Activated CD4-positive, alpha-beta memory T cell treated with anti-CD3 and anti-CD28 coated beads for 36 hours (primary cell): ENCODE measurements at places on chromosomes 2 and 18. TPM values are rescaled to one million over a fixed set of nuclear protein-coding genes. Genes with fewer than 3 reads are reported as not detected.
A peak's percentile ranks its signal among the peaks of the same experiment; 100 is the strongest.

GRCh38 chr2:160294339-160294803 is 94.3 kb upstream of the ITGB6 start:
- DNase-seq = peak; percentile 68
- H3K36me3 ChIP-seq = peaks cover 50% of the 10 kb centered on the region
- H3K27ac ChIP-seq = peak overlapping the region; percentile 18
- H3K4me3 ChIP-seq = no peak overlapping the region
- no peaks in the 10 kb centered on the region for H3K27me3 ChIP-seq
- H3K4me1 ChIP-seq = peaks cover 76% of the 10 kb centered on the region

OBSL1 gene
- total RNA-seq = 0.94 TPM

GRCh38 chr2:194619366-194619765 is 1037.7 kb upstream of the SLC39A10 start:
- no peaks in the 10 kb centered on the region for H3K36me3 ChIP-seq
- no peaks in the 10 kb centered on the region for H3K4me1 ChIP-seq
- no peak overlapping the region for H3K4me3 ChIP-seq
- no peaks in the 10 kb centered on the region for H3K27me3 ChIP-seq

TMEM247 gene
- not detected for total RNA-seq

- H3K4me1 ChIP-seq = peaks cover 21% of the 10 kb centered on the region
- no peak for DNase-seq
- H3K36me3 ChIP-seq = no peaks in the 10 kb centered on the region
- H3K27me3 ChIP-seq = no peaks in the 10 kb centered on the region
Observed at GRCh38 chr2:203694191-203694590, 12.2 kb upstream of the CD28 start.

DNA sequence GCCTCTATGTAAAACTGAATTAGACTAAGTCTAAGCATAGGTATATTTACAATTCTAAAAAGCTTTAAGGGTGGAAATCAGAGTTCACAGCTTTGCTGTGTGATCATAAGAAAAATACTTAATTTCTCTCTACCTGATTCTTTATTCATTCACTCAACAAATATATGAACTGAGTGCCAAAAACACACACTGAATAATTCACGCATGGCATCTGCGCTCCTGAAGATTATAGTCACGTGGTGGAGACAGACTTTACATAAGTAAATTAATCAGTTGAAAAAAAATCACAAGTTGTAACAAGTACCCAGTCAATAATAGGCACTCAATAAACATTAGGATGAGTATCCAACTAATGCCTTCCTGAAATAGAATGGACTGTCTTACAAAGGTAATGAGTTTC is 351.6 kb downstream of the METTL4 start:
- no peaks in the 10 kb centered on the region for H3K4me1 ChIP-seq
- peaks cover 10% of the 10 kb centered on the region for H3K27me3 ChIP-seq
- H3K36me3 ChIP-seq = no peaks in the 10 kb centered on the region

SERPINB4 gene
- total RNA-seq = not detected

GRCh38 chr2:187593697-187594096 is 39.5 kb upstream of the TFPI start:
- H3K27ac ChIP-seq = no peak overlapping the region
- DNase-seq = no peak
- no peaks in the 10 kb centered on the region for H3K27me3 ChIP-seq
- no peaks in the 10 kb centered on the region for H3K4me1 ChIP-seq
- H3K4me3 ChIP-seq = no peak overlapping the region

- peak; percentile 94 for DNase-seq
- peaks cover 30% of the 10 kb centered on the region for H3K4me1 ChIP-seq
- peaks cover 13% of the 10 kb centered on the region for H3K36me3 ChIP-seq
- peak within 1 kb of the TSS; percentile 93 for H3K27ac ChIP-seq
Observed at GRCh38 chr18:26090130-26091046, at the start of gene SS18. Gene SS18, minus strand, starts transcription at chr18:26090613. Its CDS starts 44 bp downstream, at chr18:26090569.

REG3G gene
- not detected for total RNA-seq

IDH1 gene
- 30.9 TPM for total RNA-seq

DNA sequence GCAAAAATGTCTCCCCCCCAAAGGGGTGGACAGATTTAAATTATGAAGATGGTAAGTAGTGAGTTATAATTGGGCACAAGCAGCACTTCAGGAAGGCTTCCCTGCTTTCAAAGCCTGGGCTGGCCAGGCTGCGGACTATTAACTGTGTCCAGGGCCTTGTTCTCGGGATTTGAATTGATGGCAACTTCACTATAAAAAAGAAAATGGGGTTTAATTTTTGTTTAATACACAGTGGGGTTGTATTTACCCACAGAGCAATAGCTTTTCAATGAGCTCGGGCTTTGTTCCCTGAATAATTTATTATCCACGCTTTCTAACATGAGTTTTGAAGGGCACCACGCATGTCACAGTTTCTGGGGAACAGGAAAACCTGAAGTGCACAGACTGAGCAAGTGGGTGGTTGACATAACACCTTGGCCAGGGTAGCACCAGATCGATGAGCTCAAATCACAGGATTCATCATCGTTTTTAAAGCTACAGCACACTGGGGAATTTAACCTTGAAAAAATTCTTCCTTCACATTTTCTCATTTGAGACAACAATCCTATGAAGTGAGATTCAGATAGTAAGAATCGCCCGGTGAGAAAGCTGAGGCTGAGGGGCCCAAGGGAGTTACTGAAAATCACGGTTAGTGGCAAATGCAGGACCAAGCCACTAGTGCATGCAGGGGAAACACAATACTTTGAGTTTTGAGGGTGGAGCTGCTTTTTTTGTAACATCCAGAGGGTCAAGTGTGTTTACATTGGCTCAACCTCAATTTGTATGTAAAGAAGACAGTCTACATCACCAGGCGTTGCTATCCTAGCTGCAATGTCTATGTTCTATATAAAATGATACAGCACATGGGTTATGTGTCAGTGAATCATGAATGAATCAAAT is 28.9 kb upstream of the LMAN1 start:
- H3K4me3 ChIP-seq = no peak overlapping the region
- H3K27me3 ChIP-seq = peaks cover 4% of the 10 kb centered on the region
- H3K4me1 ChIP-seq = no peaks in the 10 kb centered on the region
- no peak overlapping the region for H3K27ac ChIP-seq

- peak; percentile 31 for DNase-seq
- no peak overlapping the region for H3K27ac ChIP-seq
- no peak overlapping the region for H3K4me3 ChIP-seq
- H3K36me3 ChIP-seq = peaks cover 6% of the 10 kb centered on the region
Observed at GRCh38 chr2:134290358-134290757, 36.5 kb downstream of the MGAT5 start.

FSIP2 gene
- 0.10 TPM for total RNA-seq

DNA sequence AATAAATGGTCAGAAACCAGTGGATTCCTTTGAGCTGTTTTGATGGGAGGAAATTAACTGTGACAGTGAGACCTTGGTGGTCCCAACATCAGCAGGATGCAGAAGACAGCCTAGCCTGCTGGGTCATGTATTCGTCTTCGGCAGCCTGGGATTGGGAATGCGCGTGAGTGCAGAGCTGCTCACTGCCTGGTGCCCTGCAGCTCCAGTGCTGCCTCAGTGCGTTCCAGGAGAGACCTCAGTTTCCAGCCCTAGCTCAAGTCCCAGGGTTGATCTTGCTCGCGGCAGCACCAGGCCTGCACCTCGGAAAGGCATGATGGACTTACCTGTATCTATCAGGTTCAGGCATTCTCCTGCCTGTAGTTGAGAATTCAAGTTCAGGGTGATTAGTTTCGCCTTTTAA is 203.9 kb downstream of the SH3RF3 start:
- H3K27me3 ChIP-seq = peaks cover 13% of the 10 kb centered on the region
- H3K4me1 ChIP-seq = peaks cover 21% of the 10 kb centered on the region
- no peaks in the 10 kb centered on the region for H3K36me3 ChIP-seq
- H3K27ac ChIP-seq = no peak overlapping the region

- H3K27ac ChIP-seq = no peak overlapping the region
- no peak overlapping the region for H3K4me3 ChIP-seq
- no peak for DNase-seq
Observed at GRCh38 chr2:102585847-102586404, 33.4 kb upstream of the SLC9A2 start.

DNA sequence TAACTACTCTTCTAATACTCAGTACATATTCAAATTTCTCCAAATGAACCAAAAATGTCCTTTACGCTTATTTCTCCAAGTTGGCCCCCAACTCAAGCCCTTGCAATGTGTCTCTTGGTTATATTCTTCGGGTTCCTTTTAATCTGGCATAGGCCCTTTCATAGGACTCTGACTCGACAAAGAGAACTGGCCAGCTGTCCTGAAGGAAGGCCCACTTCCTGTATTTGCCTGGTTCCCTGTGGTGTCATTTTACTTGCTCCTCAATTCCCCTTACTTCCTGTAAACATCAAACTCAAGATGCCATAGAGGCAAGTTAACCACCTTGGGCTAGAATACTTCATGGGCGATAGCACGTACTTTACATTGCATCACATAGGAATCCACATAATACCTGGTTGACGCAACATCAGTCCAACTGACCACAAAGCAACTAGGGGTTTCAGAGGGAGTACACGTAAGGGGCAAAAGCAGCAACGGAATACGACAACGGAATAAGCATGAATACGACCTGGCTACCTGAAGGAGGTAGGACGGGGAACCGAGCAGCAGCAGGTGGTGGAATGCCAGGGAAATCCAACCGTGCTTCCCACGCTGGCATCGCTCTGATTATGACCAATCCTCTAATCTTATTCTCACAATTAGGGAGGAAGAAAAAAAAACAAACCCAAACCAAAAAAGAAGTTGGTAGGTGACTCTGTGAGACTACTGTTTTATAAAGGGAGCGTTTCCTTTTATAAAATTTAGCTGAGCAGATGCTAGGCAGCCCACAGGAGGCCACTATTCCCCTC is 823 bp upstream of the GORASP2 start:
- DNase-seq = no peak
- peaks cover 29% of the 10 kb centered on the region for H3K4me1 ChIP-seq
- peak overlapping the region; percentile 97 for H3K4me3 ChIP-seq
- peaks cover 12% of the 10 kb centered on the region for H3K36me3 ChIP-seq

- no peak for DNase-seq
- no peaks in the 10 kb centered on the region for H3K27me3 ChIP-seq
- H3K4me3 ChIP-seq = no peak overlapping the region
- H3K4me1 ChIP-seq = no peaks in the 10 kb centered on the region
- H3K36me3 ChIP-seq = no peaks in the 10 kb centered on the region
Observed at GRCh38 chr2:164015328-164016123, 279.7 kb upstream of the FIGN start.

- peaks cover 11% of the 10 kb centered on the region for H3K36me3 ChIP-seq
- DNase-seq = peak; percentile 58
- H3K4me1 ChIP-seq = peaks cover 41% of the 10 kb centered on the region
- H3K4me3 ChIP-seq = no peak overlapping the region
- H3K27ac ChIP-seq = peak overlapping the region; percentile 68
Observed at GRCh38 chr2:112811841-112812306, 24.7 kb downstream of the IL1B start.

NPAS2 gene
- total RNA-seq = 1.4 TPM

GRCh38 chr2:10579441-10579840 is 110.3 kb downstream of the NOL10 start:
- no peak overlapping the region for H3K27ac ChIP-seq
- H3K36me3 ChIP-seq = peaks cover 18% of the 10 kb centered on the region
- H3K4me1 ChIP-seq = peaks cover 6% of the 10 kb centered on the region
- no peak overlapping the region for H3K4me3 ChIP-seq
- H3K27me3 ChIP-seq = no peaks in the 10 kb centered on the region

- H3K27ac ChIP-seq = no peak overlapping the region
- no peak overlapping the region for H3K4me3 ChIP-seq
- no peaks in the 10 kb centered on the region for H3K4me1 ChIP-seq
- H3K36me3 ChIP-seq = no peaks in the 10 kb centered on the region
Observed at GRCh38 chr2:178331474-178332432, 119.2 kb downstream of the PRKRA start.

- H3K27me3 ChIP-seq = peaks cover 11% of the 10 kb centered on the region
- H3K4me3 ChIP-seq = no peak overlapping the region
- no peak overlapping the region for H3K27ac ChIP-seq
Observed at GRCh38 chr2:227205701-227206100, 41.3 kb downstream of the COL4A3 start.

DNA sequence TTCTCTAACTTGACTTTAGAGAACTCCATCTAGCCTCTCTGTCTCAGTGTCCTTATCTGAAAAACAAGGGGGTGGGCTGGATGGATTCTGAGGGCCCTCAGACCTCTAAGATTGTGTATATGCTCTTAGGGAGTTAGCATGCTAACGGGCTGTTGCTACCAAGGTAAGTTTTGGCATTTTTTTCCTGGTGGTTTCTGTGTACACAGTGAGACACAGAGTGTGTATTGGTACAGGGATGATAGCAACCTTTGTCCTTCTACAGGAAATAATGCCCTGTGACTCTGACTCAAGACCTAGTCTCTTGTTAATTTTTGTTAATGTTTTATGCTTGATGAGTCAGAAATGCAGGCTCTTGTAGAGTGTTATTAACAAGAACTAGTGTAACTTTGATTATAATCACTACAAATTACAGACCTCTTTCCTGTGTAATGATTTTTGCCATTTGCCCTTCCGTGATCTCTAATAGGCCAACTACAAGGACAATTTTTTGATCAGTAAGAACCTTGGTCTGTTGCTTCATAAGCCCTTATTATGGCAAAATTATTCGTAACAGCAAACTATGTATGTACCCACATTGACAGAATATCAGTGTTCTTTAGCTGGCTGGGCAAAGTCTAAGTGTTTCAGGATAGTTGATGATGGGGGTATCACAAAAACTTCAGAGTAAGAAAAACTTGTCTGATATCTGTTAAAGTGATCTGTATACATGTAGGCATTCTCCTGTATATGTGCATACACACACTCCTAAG is 89.7 kb downstream of the SPTBN1 start:
- no peak for DNase-seq
- H3K27me3 ChIP-seq = no peaks in the 10 kb centered on the region
- H3K4me3 ChIP-seq = no peak overlapping the region
- no peaks in the 10 kb centered on the region for H3K36me3 ChIP-seq
- no peak overlapping the region for H3K27ac ChIP-seq

MAPK4 gene
- not detected for total RNA-seq

DNA sequence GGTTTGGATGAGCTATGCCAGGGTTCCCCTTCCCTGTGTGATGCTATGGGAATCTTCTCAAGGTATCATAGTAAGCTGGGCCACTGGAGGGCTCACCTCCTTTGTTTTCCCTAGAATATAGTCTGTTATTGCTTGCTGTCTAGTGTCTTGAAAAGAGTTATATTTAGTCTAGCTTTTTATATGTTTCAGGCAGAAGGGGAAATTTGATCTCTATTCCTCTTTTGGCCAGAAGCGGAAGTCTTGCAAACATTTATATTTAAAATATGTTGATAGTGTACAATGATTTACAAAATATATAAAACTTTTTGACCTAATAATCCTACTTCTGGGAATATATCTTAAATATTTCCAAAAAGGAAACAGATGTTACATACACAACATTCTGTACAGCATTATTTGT is 260.7 kb downstream of the FHOD3 start:
- no peaks in the 10 kb centered on the region for H3K36me3 ChIP-seq
- no peaks in the 10 kb centered on the region for H3K4me1 ChIP-seq
- no peak for DNase-seq
- peaks cover 3% of the 10 kb centered on the region for H3K27me3 ChIP-seq
- no peak overlapping the region for H3K27ac ChIP-seq

DNA sequence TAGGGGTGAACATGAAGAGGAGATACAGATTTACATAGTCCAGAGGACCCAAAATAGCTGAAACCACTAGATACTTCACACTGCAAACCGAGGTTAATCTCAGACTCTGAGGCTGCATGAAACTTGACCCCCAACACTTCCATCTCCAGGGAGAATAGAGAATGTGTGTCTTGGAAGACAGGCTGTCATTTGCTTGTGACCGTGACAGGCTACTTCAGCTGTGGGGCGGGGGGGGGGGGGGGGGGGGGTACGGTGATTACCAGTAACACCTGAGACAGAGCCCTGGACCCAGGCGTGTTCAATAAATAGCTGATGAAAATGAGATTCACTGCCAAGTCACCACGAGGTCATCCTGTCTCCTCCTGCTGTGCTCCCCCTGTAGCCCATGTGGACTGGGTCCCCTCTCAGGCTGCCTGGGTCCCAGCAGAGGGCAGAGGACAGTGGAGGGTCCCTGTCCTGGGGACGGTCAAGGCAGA is 5.7 kb upstream of the KLHL29 start:
- peaks cover 28% of the 10 kb centered on the region for H3K27me3 ChIP-seq
- no peaks in the 10 kb centered on the region for H3K36me3 ChIP-seq
- no peak overlapping the region for H3K27ac ChIP-seq
- no peak overlapping the region for H3K4me3 ChIP-seq
